Activated CD4-positive, alpha-beta T cell treated with anti-CD3 and anti-CD28 coated beads, Interleukin-2, amount 10 ng/mL, durations not matched to agents 7 days and 5 days (primary cell): ENCODE measurements at places on chromosomes 3 and 15. TPM values are rescaled to one million over a fixed set of nuclear protein-coding genes. Genes with fewer than 3 reads are reported as not detected.

Gene TRH
- not detected for total RNA-seq

DNA sequence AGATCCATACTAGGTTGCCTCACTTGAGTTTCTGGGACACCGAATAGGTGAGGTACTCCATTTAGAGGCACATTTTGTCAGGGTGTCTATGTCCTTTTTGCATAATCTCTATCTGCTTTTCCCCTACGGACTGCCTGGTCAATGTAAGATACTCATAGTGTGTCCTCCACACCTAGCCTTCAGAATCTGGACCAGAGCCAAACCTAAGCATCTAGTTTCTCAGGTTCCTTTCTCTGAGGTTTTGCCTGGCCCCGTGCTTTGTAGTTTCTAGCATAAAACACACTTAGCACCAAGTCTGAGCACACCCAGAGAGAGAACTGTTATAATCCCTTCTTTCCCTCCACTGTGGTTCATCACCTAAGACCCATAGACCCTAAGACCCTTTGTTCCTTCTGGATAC is 105.9 kb upstream of the MLF1 start:
- no peaks in the 10 kb centered on the region for H3K36me3 ChIP-seq
- no peak overlapping the region for H3K4me3 ChIP-seq
- no peak for DNase-seq
- H3K4me1 ChIP-seq, result no peaks in the 10 kb centered on the region

DNA sequence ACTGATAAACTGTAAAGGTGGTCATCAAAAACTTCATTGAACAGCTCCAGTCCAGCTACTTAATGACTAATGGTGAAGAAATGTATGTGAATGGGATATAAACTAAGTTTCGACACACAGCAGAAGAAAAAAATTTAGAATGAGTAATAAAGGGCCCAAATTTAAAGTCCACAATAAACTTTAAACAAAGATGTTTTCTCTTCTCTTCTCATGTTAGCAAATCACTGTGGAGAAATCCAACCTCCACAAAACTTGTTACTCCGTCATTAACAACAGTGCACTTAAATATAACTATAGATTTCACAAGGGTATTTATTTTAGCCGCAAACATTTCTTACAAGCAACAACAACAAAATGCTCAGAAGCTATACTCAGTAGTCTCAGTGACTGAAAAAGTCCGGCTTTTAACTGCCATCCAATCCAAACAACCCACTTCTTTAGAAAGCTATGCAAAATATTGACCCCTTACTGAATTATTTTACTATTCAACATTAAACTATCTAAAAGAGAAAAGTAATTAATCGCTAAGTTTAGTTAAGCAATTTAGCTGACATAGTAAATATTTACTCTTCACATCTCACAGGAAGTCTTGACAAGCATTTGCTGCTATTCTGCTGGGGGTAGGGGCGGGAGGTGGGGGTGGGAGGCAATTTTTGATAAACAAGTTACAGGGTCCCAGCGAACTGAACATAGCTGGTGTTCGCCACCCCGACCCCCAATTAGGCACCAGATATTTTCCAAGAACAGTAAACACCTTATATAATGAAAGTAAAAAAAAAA is 2.4 kb downstream of the IGF2BP2 start:
- H3K27me3 ChIP-seq, result peaks cover 66% of the 10 kb centered on the region
- H3K27ac ChIP-seq, result no peak overlapping the region

DNA sequence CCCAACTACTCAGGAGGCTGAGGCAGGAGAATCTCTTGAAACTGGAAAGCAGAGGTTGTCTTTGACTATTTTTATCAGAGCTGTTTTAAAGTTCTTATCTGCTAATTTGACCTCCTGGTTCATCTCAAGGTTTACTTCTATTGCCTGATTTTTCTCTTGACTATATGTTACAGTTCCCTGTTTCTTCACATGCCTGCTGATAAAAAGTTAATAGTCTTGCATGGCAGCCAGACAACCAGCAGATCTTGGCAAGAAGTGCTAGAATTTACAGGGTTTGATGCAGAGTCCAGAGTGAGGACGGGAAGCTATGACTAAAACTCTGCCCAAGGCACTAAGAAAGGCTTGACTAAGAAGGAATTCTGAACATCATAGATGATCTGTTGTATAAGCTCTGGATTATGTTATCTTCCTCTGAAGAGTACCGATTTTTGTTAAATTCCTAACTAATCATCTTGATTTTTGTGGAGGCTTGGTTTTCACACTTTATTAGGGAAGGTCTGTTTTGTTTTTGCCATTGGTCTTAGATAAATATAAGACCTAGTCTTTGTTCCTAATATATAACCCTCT is 85.9 kb downstream of the CHSY1 start:
- no peak for DNase-seq
- no peak overlapping the region for H3K27ac ChIP-seq
- H3K4me3 ChIP-seq, result no peak overlapping the region

Gene AMT
- total RNA-seq, result 6.3 TPM

Gene GOLGA8G
- not detected for total RNA-seq

Gene EOMES
- 0.52 TPM for total RNA-seq

- peaks cover 7% of the 10 kb centered on the region for H3K27me3 ChIP-seq
- H3K4me1 ChIP-seq, result no peaks in the 10 kb centered on the region
- H3K4me3 ChIP-seq, result no peak overlapping the region
- no peak for DNase-seq
- no peak overlapping the region for H3K27ac ChIP-seq
Observed at GRCh38 chr15:100671124-100671680, 68.8 kb downstream of the ASB7 start.

Gene ILDR1
- total RNA-seq, result not detected

Gene CD86
- 1.9 TPM for total RNA-seq

Gene CCDC54
- not detected for total RNA-seq
